Activated CD8-positive, alpha-beta memory T cell treated with anti-CD3 and anti-CD28 coated beads for 1 hour (primary cell): ENCODE measurements at places on chromosomes 4 and X.

- no peak for DNase-seq
Observed at GRCh38 chr4:88102026-88102425, 56.4 kb downstream of the ABCG2 start.

DNA sequence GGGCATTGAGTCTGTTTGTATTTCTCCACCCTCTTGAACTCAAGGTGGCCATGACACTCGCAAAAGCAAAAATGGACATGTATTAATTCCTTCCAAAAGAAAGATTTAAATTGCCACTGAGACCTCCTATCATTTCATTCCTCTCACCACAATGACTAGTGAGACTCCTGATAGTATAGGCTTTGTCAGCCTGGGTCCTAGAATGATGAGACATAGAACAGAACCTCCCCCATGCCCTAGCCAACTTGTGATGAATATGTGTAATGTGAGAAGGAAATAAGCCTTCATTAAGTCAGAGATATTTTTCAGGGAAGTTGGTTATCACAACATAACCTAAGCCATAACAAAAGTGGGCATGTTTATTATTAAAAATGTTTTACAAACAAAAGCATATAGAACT lies 62.5 kb downstream of the ASB9 start:
- no peak for DNase-seq

GRCh38 chr4:56971383-56971782 lies 6.0 kb downstream of the NOA1 start:
- no peak for DNase-seq

DNA sequence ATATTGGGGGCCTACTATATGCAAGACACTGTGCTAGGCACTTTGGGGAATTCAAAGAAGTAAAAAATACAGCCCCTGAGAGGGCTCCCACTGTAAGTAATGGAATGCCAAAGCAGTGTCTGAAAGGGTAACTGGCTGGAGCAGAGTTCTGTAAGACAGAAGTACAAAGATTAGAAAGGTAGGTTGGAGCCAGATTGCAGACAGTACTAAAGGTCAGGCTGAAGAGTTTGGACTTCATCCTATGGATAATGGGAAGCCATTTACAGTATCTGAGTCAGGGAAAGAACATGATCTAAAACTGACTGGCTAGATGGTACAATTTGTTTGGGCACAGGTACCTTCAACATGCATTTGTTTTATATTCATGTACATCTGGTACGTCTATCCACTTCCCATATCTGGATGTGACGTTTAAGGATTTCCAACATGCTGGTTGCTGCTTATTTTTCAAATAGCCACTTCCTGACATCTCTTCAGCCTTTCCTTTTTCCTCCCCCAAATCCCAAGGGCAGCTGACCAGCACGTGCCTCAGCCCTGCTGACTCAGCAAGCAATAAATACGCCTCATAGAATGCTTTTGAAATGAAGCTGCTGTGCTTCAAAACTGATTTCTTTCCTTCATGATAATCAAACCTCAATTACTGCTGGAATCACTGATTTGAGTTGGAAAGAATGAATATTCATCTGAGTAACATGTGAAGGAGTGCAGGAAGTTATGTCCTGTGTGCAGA lies 9.5 kb downstream of the ENOX2 start:
- DNase-seq = no peak

GRCh38 chr4:143586080-143586479 lies 72.6 kb downstream of the SMARCA5 start:
- no peak for DNase-seq

GRCh38 chr4:147730333-147730732 lies 1.6 kb upstream of the ARHGAP10 start:
- no peak for DNase-seq

DNA sequence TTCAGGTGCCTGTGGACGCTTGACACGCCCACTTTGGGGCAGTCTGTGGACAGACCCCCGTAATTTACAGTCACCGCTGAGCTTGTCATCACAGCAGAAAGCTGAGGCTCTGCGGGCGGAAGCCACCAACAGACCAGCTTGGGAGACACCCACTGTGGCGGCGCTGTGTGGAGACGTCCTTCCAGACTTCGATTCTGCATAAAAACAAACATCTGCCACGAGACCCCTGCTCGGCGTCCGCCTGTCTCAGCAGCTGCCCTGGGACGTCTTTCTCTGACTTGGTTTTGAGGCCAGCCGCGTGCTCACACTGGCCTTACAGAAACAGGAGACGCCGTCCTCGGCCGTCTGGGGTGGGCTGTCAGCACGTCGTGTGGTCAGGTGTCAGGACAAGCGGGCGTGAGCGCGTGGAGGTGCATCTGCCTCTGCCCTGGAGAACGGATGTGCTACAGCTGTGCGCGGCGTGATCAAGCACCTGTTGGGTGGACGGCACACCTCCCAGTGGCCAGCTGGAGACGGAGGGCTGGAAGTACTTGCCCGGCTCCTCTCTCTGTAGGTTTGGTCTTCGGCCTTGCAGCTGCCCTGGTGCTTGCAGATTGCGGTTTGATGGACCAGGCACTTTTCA lies 37.5 kb downstream of the PIGG start:
- no peak for DNase-seq

- no peak for DNase-seq
Observed at GRCh38 chrX:40094041-40094899, 3.5 kb downstream of the BCOR start.
